ENCODE measurements at places on chromosomes 7 and 10.

GRCh38 chr7:150412518-150413488 is 33.7 kb downstream of the ZNF775 start:
- DNase-seq, result no peak

DNA sequence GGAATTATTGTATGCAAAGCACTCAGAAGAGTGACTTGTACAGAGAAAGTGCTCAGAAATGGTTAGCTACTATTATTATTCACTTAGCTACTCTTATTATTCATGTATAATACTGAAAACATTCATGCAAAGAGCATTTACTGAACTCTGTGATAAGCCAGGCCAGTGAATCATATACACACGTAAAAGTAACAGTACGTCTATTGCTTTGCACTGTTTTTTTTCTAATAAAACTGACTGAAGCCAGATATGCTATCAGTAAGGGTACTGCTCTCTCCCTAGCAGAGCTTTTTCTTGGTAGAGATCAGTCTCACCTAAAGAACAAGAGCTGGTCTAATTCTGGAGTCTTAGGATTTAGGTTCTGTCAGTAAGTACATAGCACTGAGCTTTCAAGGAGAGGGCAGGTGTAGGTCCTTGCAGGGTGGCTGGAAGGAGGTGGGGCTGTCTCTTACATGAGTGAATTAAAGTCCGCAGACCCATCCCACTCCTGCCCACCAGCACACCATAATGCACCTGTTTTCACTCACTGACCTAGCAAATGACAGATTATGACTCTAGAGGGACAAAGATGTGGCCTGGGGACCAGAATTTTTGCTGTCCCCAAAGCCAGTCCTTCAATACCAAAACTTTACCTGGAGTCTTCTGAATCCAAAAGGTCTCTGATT is 145.9 kb downstream of the ARID5B start:
- DNase-seq, result no peak

GRCh38 chr10:99467236-99467999 is 37.0 kb upstream of the GOT1 start:
- no peak for DNase-seq

DNA sequence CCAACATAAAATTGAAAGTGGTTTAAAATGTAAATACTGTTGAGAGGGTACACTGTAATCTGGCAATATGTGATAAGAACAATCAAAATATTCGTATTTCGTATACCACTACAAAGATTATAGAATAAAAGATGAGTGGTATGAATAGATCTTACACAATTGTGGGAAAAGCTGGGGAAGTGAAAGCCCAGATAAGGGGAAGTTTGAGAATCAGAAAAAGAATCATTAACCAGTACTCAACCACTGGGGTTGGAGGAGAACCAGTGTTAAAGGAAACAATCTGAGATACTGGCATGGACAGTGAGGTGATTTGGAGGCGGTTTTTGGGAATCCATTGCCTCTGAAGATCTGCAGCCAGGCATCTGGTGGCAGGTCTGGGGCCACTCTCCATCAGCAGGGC is 59.7 kb upstream of the CDK14 start:
- no peak for DNase-seq

All from gastrocnemius medialis (tissue), 4 donors.